ENCODE measurements at places on chromosomes 12 and 14.

GRCh38 chr14:49677643-49678042 is 10.4 kb downstream of the POLE2 start:
- DNase-seq: no peak

GRCh38 chr12:105476616-105477015 is 146.1 kb downstream of the C12orf75 start:
- no peak for DNase-seq

GRCh38 chr12:92757597-92758121 is 54.9 kb downstream of the PLEKHG7 start:
- no peak for DNase-seq

DNA sequence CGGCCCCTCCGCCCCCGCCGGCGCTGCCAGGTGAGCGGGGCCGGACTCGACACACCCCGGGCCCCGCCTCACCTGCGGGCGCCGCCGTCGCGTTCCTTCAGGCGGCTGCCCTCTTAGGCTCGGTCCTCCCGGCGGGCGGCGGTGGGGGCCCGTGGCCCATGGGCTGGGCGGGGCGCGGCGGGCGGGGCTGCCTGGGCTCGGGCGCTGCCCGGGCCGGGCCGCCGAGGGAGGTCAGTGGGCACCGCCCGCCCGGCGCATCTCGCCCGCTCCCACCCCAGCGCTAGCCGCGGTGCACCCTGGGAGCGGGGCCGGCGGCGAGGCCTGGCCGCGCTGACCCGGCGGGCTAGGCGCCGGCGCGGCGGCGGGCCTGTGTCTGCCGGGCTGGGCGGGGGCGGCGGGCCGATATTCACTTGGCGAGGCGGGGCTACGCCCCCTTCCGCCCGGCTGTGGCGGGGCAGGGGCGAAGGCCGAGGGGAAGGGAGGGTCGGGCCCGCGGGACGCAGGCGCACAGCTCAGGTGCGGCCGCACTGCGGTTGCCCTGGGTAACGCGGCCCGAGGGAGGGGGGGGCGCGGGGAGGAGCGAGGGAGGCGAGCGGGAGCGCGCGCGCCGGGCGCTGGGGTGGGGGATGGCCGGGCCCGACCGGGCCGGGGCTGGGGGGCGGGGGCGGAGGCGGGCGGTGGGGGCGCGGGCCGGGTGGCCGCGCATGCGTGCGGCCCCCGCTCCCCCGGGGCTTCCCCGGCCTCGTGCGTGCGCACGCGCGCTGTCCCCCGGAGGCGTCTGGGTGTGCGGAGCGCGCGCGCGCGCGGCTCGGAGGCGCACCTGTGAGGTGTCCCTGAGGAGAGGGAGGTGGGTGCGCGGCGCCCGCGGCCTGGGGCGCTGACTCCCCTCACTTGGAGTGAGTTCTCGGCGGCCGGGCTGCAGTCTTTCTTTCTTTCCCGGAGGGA is at the start of the genes CCDC92 and ZNF664:
CCDC92 (minus strand) TSS at position 375 of the 945 bp plus-strand sequence. CDS start 28,526 bp downstream, outside the sequence.
ZNF664 (plus strand) TSS at position 759 of the 945 bp plus-strand sequence. CDS start 38,930 bp downstream, outside the sequence.
- peak; percentile 79 for DNase-seq

GRCh38 chr14:91185721-91186120 is 58.8 kb downstream of the GPR68 start:
- DNase-seq: peak; percentile 14

DNA sequence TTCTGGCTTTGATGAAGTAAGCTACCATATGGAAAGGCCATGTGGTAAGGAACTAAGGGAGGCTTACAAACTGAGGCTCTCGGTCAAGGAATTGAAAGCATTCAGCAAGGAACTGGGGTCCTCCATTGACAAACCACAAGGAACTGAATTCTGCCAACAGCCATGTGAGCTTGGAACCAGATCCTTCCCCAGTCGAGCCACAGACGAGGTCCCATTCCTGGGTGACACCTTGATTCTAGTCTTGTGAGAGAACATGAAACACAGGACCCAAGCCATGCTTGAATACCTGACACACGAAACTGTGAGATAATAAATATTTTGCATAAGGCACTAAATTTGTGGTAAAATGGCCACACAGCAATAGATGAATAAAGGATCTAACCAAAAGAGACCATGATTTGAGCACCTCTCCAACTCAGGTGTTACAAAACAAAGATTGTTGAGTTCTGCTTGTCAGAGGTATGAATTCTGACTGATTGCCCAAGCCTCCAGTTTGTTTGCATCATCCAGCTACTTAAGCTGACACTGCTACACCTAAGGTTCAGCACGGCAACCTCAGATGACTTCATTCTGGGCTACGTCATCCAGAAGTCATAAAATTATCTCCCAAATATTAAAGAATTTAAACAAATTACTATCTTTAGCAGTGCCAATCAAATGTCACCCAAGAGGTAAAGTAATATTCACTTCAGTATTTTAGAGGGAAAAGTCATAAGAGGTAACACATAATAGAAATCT is 59.4 kb downstream of the GARIN6 start:
- no peak for DNase-seq

DNA sequence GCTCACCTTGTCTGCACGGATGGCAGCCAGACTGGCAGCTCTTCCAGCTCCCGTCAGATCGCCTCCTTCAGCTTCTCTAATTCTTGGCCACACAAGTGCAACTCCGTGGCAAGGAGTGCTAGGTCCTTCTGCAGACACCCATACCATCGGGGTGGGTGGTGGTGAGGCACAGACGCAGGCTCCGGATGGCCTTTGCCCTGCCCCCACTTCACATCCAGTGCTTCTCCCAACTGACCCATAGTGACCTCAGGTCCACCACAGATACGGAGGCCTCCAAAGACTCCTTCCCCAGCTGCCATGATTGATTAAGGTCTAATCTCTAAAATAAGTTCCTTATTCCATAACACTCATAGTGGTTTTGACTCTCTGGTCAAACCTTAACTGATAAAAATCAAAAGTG is 19.9 kb upstream of the CD27 start:
- DNase-seq: peak; percentile 12

Data from amniotic epithelial cell (primary cell).